CD4-positive, alpha-beta T cell (primary cell): ENCODE measurements at places on chromosomes 5 and 9. TPM values are rescaled to one million over a fixed set of nuclear protein-coding genes. Genes with fewer than 3 reads are reported as not detected.

FXN gene
- 12.2 TPM for total RNA-seq

- no peak for DNase-seq
Observed at GRCh38 chr5:52024359-52024758, 641.1 kb downstream of the ISL1 start.

SPATA9 gene
- not detected for total RNA-seq

- no peak for DNase-seq
Observed at GRCh38 chr9:136806067-136806466, 1.7 kb upstream of the RABL6 start.

SPATA31E1 gene
- not detected for total RNA-seq

GRCh38 chr9:75612754-75613153 is 277.7 kb upstream of the PCSK5 start:
- DNase-seq, result no peak

GRCh38 chr5:118439831-118440230 is 548.5 kb downstream of the DTWD2 start:
- DNase-seq, result no peak

DNA sequence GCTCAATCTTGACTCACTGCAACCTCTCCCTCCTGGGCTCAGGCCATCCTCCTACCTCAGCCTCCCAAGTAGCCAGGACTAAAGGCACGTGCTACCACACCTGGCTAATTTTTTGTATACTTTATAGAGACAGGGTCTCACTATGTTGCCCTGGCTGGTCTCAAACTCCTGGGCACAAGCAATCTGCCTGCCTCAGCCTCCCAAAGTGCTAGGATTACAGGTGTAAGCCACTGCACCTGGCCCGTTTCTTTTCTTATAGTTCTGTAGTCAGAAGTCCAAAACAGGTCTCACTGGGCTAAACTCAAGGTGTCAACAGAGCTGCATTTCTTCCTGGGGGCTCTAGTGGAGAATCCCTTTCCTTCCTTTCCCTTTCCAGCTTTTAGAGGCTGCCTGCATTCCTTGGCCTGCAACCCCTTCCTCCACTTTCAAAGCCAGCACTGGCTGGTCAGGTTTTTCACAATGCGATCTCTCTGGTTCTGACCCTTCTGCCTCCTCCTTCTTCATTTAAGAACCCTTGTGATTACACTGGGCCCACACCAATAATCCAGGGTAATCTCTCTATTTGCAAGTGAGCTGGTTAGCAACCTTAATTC is 16.3 kb downstream of the IRF1 start:
- peak; percentile 39 for DNase-seq

DNA sequence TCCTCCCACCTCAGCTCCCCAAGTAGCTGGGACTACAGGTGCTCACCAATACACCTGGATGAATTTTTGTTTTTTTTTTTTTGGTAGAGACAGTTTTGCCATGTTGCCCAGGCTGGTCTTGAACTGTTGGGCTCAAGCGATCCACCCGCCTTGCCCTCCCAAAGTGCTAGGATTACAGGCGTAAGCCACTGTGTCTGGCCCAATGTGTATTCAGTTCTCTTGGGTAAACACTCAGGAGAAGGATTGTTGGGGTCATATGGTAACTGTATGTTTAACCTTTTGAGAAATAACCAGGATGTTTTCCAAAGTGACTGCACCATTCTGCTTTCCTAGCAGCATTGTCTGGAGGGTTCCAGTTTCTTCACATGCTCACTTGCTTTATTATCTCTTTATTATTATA is 67.4 kb downstream of the TNPO1 start:
- no peak for DNase-seq

CDO1 gene
- 0.34 TPM for total RNA-seq

GRCh38 chr9:101173907-101174306 is 145.4 kb downstream of the PLPPR1 start:
- DNase-seq, result no peak

EPB41L4A gene
- 0.08 TPM for total RNA-seq

- no peak for DNase-seq
Observed at GRCh38 chr5:1745123-1745795, 54.4 kb downstream of the MRPL36 start.

DNA sequence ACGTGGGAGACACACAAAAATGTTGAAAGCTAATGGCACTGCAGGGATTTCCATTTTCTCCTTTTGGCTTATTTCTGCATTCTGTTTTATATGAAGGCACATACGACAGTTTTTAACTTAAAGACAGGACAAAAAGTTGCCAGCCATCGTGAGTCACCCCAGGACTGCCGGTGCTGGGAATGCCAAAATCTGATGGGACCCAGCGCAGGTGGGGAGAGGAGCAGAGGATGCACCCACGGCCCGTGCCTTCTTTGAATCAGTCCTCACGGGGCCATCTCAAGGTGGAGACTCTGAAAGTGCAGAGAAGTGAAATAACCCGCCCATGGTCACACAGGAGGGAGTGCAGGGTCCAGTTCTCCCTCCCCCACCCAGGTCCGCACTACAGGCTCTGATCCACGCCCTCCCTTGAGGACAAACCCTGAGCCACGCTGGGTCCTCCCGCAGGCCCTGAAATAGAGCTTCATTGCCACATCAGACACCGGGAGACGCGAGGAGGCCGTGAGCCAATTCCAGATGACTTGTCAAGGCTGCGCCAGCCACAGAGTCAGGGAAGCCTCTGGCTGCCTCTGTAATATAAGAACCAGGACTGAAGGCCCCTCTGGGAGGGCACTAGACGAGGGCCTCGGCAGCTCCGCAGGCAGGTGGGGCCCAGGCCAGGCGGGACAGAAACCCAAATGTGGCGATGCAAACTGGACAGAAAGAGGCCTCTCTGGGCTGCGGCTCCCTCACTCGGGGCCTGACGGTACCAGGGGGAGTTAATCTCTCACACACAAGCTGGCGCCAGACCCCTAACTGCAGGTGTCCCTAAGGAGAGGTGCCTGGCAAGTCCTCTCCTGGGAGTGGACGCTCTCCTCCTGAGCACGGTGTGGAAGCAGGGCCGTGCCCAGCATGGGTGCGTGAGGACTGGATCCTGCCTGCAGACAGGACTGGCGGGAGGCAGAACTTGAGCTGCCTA is 22.9 kb downstream of the ADAMTS2 start:
- no peak for DNase-seq
